ENCODE measurements at places on chromosomes 12 and 14.

DNA sequence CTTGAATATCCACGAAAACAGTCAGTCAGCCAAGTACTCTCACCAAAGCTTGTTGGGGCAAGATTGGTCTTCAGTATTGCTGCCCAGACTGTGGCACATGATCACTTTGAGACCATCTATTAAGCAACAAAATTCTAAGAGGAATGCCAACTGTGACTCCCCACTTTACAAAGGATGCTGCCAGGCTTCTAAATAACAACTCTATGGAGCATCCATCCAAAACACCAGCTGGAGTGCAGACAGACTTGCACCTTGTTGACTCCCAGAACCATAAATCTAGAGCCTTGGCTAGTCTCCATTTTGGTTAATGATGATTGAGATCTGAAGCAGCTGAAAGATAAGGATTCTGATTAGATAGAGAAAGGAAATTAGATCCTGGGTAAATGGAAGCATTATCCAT lies 132.8 kb downstream of the DIO2 start:
- no peak for DNase-seq

GRCh38 chr14:26917086-26917485 lies 319.3 kb upstream of the NOVA1 start:
- DNase-seq = no peak

DNA sequence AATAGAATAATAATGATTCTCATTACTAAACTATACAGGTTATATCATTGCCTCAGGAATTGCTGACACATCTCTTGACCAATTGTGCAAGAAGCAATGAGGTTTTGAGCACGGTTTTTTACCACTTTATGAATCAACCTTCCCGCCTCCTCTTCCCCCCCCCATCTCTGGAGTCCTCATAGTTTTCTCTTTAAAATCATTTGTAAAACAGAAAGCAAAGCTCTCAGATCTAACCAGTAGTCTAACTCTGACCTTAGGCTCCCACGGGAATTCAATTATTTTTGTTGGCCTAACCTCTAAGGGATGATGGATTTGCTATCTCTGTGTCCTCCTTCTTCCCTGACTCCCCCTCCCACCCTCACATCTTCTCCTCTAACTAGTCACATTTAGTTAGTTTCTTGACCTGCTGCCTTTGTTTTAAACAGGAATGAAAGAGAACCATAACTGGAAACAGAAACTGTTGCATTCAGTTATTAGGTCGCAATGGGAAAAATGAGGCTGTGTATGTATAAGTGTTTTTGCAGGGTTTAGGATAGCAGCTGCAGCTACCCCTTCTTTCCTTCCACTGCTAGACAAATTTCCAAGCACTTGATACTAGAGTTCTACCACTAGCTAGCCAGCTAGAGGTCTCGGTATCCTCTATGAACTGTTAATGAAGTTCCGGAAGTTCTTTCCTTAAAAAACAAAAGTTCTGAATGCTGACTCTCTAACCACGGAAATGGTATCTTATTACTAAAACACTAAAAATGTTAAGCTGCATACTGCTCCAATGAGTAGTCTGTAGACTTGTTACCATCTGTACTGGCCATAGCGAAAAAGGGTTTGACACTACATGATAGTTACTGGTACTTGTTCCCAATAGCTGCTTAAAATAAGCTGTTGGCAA lies 65.4 kb downstream of the TAOK3 start:
- DNase-seq = no peak

DNA sequence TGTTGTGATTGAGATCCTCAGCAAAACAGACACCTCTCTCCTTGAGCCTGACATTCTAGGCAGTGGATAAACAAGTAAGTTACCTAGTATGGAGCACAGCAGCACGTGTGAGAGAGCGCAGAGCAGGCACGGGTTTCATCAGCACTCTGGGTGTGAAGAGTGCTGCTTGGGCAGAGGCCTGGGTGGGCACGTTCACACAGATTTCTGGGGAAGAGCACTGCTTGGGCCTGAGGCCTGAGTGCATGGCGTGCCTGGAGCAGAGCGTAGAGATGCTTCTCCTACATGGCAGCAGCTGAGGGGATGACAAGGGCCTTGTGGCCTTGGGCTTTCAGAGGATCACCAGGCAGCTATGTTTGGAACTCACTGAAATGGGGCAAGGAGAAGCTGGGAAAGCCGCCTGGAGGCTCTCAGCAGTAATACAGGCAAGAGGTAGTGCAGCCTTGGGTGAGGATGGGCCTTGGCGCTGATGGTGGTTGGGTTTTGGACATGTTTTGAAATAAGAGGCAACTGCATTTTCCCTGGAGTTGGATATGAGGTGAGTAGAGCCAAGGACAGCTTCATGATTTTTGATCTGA lies 17.6 kb downstream of the CKB start:
- no peak for DNase-seq

DNA sequence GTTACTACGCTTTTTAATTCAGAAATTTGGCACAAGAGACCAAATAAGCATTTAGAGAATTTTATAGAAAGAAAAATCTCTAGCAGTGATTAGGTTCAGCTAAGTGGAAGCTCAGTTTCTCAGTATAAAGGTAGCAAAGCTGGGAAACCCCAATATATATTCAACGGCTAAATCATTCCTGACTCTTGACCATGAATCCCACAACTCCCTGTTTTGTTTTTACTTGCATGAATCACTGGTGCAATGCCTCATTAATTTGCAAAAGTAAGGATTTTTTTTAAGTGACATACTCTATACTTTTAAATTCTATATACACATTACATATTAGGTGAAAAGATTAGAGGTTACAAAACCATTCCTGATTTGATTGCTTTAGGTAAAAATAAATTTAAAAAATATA lies 74.3 kb upstream of the PLEKHG7 start:
- no peak for DNase-seq

- DNase-seq = no peak
These were observed 220.3 kb downstream of the KTN1 start for GRCh38 chr14:55800156-55800785.
